Kidney (tissue), 22 donors: ENCODE measurements at places on chromosomes 1 and 21.

DNA sequence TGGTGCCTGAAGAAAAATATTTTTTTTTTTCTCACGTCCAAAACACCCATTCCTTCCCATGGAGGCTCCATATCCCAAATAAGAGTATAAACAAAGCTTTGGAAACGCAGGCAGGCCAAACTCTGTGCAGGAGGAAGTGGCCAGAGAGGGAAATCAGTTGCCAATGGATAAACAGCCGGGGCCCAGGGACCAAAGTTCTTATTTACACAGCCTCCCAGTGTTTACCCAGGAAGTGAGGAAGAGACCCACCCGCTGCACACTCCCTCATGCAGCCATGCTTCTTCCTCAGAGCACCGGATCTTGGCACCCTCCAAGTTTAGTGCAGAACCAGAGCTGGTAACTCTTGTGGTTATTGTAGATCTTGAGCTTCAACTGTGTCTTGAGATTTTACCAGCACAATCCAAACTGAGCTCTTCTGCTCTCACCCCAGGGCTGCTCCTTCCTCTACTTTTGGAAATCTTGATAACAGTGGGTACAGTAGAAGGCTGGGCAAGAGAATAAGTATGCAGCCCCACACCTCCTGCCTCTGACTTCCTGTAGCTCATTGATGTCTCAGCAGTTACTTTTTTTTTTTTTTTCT lies 14.2 kb downstream of the MARCKSL1 start:
- DNase-seq, result no peak

DNA sequence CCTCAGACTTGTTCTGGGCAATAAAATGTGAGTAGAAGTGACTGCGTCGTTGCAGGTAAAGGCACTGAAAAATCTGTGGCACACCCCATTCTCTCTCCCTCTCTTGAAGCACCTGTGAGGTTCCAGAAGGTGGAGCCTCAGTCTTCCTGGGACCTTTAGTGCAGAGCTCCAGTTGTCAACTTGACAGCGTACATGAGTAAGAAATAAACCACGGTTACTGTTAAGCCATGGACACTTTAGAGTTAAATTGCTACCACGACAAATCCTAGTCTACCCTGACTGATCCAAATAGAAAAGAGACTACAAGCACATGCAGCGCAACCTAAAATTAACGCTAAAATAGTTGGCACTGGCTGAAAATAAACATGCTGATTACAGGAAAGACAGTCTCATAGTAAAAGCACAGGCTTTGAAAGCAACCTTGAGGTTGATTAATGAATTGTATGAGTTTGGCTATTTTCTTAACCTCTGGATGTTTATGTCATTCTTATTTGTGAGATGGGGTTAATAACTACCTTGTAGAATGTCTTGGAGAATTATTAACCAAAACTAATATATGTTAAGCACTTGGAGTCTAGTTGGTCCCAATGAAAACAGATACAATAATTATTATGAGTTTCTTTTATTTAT lies 93.0 kb upstream of the PLPPR4 start:
- no peak for DNase-seq

DNA sequence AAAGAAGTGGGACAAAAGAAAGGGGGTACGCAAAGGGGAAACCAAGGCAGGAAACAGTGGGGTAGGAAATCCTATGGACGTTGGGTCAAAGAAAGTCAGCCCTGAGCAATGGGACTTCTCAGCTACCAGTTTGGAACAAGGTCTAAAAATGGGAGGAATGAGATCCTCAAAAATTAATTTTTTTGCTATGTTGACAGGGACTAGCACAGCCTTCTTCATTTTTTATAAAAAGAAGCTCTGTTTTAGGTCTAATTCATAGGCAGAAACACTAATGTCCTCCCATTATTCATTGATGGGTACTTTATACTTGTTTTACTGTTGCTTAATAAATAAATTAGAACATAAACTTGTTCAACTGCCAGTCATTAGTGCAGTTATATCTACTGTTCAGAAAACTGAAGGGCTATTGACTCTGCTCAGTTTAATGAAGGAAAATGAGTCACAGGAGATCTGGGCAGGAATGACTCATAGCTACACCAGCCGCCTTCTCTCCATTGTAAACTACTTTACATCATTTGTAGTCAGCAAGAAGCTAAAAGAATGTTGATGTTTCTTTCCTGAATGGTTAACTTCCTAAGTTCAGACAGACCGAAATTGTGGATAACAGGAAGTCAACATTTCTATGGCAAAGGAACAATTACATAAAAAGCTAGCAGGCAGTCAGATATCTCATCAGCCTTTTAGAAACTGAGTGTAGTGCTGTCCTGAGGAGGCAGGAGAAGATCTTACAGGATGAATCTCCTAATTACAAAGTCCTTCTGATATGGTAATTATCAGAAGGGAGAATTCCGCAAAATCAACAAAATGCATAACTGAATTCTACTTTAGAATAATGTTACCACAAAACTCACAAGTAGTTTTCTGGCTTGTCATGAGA lies 356.4 kb upstream of the PKN2 start:
- DNase-seq, result no peak

GRCh38 chr1:85321237-85321964 lies 45.0 kb upstream of the BCL10 start:
- DNase-seq, result no peak

- no peak for DNase-seq
Measured at GRCh38 chr21:32626621-32627196, 14.5 kb upstream of the CFAP298 start.

DNA sequence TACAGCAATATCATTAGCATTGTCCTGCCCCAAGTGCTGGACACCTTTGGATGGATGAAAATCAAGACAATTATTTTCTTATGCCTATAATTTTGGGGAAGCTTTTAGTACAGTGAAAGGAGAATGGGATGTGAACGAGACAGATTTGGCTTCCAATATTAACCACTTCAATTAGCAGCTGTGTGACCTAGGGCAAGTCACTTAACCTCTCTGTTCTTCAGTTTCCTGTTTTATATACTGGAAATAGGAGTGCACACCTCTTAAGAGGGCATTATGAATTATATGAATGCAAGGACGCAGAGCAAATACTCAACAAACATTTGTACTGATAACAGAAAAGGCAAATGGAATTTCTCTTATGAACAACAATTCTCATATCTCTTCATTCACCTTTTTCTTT lies 18.5 kb downstream of the CYP2J2 start:
- no peak for DNase-seq

DNA sequence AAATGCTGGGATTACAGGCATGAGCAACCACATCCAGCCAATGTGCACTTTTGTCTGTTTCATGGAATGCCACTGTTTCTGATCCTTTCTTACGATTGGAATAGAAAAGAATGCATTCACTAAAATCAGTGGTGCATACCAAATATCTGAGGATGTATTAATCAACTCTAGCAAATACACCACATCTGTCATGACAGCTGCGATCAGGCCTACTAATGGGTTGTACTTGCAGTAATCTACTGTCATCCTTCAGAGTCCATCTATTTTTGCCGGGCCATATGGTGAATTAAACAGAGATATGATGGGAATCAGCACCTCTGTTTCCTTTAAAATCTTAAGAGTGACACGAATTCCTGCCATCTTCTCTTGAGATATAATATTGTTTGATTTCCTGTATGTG lies 8.5 kb upstream of the USP1 start:
- DNase-seq, result no peak

DNA sequence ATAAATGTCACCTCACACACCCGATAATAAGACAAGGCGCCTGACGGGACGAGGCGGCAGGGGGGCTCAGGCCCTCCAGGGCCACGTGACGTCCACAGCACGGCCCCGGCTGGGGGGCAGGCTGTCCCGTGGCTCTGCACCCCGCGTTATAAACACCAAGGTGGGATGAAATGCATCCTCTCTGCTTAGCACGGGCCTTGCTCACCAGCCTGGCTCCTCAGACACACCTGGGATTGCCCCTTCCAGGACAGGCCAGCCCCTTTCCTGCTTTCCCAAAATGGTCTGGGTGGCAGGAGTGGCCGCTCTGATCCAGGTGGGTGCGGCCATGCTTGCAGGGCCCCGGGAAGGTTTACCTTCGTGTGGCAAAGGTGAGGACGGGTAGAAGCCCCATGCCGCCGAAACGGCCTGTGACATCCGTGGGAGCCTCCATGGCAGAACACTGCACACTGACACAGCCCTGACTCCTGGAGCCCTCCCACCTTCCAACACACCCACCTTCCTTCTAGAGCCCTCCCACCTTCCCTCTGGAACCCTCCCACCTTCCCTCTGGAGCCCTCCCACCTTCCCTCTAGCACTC lies 35.9 kb downstream of the SLC19A1 start:
- no peak for DNase-seq

DNA sequence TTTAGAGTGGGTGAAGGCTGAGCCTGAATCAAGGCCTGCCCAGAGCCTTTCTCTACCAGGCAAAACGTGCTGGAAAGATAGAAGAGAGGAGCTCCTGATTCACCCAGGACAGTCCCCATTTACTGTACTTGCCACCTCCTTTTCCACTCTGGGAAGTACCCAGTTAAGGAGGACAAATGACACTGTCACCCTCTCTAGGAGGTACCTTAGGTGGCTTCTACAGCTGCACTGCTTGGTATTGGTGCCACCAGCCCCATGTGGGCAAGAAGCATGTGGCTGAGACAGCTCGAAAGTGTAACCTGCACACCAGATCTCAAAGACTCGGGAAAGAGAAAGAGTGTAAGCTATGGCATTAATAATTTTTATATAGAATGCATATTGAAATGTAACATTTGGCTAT lies 42.3 kb downstream of the RUNX1 start:
- DNase-seq, result no peak
